ENCODE measurements at places on chromosomes 4 and X.

- no peak for DNase-seq
Observed at GRCh38 chr4:14908635-14909034, 93.6 kb upstream of the CPEB2 start.

- DNase-seq, result no peak
Observed at GRCh38 chr4:65370709-65371108, 299.6 kb downstream of the EPHA5 start.

GRCh38 chr4:98485816-98486345 is 172.5 kb downstream of the TSPAN5 start:
- no peak for DNase-seq

DNA sequence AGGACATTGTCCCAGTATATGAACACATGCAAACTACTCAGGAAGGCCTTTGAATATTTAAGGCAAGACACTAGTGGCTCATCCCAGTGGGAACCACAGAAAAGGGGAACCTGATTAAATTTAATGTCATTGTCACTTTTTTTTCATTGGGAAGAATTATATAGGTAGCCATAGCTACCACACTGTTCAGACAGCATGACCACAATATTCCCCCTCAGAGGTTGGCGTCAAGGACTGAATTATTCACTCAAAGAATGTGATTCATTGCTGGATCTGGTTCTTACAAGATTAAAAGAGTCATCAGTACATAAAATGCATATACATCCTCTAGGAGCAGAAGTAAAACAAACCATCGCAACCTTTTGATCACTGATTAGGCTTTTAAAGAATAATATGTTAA is 92.0 kb upstream of the SMARCAD1 start:
- DNase-seq, result no peak

GRCh38 chr4:41687971-41688370 is 60.6 kb downstream of the PHOX2B start:
- DNase-seq, result no peak
